ENCODE measurements at places on chromosomes 7 and 10.

GRCh38 chr7:117963264-117964197 lies 90.3 kb upstream of the CTTNBP2 start:
- DNase-seq: no peak

- DNase-seq: peak; percentile 18
Observed at GRCh38 chr7:135745703-135746312, 2.8 kb downstream of the FAM180A start.

- no peak for DNase-seq
Observed at GRCh38 chr10:110708776-110709443, 64.8 kb downstream of the RBM20 start.

GRCh38 chr7:51376420-51377092 lies 59.9 kb upstream of the COBL start:
- DNase-seq: no peak

- DNase-seq: no peak
Observed at GRCh38 chr7:69067397-69067796, 530.9 kb upstream of the AUTS2 start.

DNA sequence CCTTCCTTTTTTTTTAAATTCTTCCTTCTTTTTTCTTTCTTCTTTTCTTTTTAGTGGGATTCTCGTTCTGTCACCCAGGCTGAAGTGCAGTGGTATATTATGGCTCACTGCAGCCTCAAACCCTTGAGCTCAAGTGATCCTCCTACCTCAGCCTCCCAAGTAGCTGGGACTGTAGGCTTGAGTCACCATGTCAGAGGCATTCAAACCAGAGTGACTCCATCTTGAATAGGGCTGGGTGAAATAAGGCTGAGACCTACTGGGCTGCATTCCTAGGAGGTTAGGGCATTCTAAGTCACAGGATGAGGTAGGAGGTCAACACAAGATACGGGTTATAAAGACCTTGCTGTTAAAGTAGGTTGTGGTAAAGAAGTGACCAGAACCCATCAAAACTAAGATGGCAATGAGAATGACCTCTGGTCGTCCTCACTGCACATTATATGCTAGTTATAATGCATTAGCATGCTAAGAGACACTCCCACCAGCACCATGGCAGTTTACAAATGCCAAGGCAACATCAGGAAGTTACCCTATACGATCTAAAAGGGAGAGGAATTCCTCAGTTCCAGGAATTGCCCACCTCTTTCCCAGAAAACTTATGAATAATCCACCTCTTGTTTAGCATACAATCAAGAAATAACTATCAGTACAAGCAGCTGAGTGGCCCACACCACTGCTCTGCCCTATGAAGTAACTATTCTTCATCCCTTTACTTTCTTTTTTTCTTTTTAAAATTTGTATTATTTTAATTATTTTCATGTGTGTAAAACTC lies 99.0 kb upstream of the ITGB1 start:
- DNase-seq: no peak

GRCh38 chr10:85995791-85996190 lies 370.8 kb downstream of the GRID1 start:
- DNase-seq: peak; percentile 5

DNA sequence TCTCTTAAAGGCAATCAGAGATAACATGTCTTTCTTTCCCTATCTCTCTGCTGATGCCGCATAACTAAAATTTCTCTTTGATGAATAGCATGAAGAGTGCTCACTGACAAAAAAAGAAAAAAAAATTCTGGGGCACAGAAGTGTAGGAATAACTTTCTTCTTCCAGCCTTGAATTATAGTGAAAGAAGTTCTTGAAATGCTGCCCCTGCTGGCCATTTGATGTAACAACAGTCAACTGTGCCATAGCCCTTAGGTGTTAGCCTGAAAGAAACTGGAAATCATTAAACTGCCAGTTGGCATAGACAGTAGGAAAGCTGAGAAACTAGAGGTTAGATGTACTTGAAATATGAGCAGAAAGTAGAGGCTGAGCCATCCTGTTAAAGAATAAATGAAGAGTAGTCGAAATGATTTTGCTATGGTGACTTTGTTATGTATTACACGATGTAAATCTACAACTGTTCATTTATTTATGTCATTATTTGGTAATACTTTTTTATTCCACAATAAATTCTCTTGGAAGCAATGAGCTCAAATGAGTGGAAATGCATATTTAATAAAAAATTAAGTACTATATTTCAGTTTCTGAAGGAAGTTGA lies 48.3 kb upstream of the FAM171A1 start:
- DNase-seq: peak; percentile 64

DNA sequence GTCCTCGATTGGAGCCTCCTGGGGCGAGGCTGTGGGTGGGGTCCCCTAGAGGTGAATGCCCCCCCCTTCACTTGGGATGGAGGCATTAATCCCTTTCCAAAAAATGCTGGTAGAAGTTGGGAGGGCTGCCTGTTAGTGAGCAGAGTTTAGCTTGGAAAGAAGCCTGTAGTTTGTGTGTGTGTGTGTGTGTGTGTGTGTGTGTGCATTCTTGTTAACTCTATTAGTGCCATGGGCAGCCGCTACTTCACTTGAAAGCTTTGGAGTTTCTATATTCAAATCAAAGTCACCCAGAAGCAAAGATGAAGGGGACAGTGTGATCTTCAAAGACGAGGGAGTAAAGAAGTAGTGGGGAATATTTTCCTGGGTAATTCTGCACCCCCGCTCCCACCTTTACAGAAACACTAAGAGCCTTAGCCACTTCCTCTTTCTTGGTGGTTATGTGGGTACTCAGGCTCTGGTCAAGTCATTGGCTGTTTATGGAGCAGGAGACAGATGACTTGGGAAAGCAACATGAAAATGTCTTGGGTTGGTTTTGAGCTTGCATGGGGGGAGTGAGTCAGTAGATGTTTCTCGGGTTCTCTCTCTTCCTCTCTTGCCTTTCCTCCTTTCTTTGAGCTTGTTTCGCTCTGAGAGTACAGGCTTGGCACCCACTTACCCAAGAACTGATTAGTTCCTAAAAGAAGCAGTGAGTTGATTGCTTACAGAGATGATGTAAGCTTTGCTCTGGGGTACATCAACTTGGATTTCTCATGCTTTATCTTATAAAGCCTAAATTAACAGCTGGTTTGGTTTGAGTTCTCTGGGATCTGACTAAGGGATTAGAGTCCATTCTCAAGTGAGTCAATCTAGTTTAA lies 35.9 kb downstream of the TCF7L2 start:
- DNase-seq: no peak

GRCh38 chr7:68043546-68043945 lies 1046.9 kb downstream of the TYW1 start:
- DNase-seq: no peak

DNA sequence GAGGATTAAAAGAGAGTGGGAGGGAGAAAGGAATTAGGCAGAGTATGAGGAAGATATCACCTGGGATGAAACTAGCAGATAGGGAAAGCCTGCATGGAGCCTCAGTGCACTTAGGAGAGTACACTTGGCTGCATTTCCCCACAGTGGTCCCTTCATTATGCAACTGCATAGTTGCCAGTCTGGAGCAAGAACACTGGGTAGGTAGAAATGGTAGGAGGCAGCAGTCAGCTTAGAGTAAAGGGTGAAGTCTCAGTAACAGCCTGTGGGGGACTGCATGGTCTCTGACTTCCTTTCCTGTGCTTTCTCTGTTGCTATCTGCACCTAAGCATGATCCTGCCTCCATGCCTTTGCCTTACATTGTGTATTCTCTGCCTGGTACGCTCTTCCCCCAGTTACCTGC lies 14.0 kb upstream of the PCGF5 start:
- DNase-seq: no peak

DNA sequence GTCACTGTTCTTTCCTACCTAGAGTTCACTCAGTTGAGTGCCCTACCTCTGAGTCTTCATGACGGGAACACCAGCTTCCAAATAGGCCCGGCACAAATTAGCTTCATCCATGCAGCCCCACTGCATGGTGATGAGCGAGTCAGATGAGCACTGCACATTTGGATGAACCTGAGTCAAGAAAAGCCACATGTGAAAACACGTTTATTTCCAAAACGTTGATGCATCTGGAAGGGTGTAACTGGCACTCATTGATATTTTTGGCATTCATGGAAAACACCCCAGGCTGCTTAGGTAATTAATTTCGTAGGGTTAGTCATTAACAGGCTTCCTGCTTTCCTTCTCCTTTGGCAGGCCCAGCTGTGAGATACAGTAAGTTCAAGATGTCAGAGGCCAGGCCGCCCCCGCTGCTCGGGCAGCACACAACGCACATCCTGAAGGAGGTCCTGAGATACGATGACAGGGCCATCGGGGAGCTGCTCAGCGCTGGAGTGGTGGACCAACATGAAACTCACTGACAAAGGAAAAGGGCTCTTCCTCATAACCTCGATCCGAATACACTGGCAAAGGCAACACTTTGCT lies 725.2 kb downstream of the SUGCT start:
- DNase-seq: no peak

DNA sequence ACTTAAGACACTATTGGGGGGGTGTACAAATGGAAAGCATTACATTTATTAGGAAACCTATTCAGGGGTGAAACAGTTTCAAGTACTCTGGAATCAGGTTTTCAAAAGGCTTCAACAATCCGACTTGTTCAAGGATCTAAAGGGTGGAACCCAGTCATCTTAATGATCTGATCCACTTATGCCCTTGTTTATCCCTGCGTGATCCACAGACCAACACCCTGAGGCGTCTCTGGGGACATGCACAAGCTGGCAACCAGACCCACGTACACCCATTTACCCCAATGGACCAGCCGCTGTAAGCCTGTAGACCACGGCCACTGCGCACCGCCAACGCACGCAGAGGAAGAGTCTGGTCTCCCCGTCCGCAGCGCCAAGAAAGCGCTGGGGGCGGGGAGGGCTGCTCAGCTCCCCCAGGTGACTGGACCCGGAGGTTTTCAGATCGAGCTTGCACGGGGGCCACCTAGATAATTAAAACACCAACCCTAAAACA lies 13.4 kb downstream of the HNRNPF start:
- DNase-seq: no peak

- no peak for DNase-seq
Observed at GRCh38 chr7:132553031-132553430, 23.2 kb downstream of the PLXNA4 start.

DNA sequence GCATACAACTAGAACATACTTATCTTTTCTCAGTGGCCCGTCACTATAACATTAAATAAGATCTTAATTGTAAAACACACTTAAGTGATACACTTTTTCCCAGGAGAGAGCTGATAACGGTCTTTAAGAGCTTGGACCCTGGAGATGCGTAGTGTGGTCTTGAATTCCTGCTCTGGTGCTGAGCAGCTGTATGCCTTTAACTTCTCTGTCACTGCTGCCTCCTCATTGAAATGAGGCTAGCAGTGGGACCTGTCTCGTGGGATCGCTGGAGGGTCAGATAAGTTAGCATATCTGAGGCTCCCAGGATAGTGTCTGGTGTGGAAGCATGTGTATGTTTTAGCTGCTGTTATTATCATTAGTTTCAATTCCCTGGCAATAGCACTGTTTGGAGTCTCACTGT lies 194.9 kb downstream of the SDK1 start:
- DNase-seq: no peak

GRCh38 chr10:45082176-45082575 lies 81.5 kb downstream of the ZNF22 start:
- no peak for DNase-seq

GRCh38 chr10:113384181-113384580 lies 168.7 kb upstream of the HABP2 start:
- DNase-seq: no peak

Measured in left kidney (tissue), 8 donors.